NCI-H2171 (cell line): ENCODE measurements at places on chromosomes 1 and 21.

DNA sequence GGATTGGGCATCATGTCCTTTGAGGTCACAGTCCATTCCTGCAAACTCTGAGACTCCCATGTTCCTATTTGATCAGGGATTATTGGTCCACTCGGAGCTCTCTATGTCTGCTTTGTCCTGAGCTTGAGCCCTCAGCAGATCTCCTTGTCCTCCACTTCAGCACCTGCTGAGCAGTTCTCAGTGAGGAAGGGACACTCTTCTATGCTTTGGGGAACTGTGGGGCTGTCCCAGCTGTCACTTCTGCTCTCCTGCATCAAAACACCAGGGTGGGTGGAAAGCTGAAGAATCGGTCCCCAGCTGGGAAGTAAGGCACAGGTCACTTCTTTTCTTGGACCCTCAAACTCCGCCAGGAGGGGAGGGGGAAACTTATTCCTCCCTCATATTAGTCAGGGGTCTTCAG is 99.5 kb downstream of the PCP4 start:
- DNase-seq = no peak

DNA sequence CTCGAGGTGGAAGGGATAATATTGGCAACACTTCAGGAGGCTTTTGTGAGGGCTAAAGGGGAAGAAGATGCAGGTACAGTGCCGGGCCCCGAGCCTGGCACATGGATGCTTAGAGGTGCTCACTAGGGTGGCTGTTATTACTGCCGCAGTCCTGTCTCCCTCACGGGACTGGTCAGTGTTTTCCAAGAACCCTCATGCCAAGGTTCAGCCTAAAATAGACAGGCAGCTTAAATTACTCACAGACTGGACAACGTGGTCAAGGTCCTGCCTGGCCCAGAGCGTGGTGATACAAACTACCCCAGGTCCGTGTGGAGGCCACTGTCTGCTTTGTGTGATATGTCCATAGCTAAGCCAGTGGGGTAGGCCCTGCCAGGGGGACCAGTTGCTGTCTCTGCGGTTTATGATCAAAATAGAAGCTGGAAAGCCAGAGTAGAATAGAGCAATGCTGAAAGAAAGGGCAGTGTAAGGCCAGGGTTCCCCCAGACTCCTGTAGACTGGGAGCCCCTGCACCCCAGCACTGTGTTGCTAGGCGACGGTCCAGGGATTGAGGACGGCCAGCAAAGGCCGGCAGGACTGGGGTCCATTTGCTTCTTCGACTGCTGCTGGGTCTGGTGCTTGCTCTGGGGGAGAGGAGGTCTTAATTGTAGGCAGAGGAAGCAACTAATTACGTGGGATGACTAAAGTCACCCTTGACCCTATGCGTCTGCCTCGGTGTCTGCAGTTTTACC is 36.1 kb downstream of the ELAPOR1 start:
- no peak for DNase-seq

- DNase-seq = no peak
These were observed 34.2 kb upstream of the GJA5 start for GRCh38 chr1:147794570-147794969.

GRCh38 chr1:30872033-30872947 is 36.3 kb downstream of the SDC3 start:
- no peak for DNase-seq

GRCh38 chr1:87042111-87042811 is 127.8 kb downstream of the HS2ST1 start:
- no peak for DNase-seq

- no peak for DNase-seq
These were observed 58.3 kb upstream of the ACTRT2 start for GRCh38 chr1:2962946-2963345.

DNA sequence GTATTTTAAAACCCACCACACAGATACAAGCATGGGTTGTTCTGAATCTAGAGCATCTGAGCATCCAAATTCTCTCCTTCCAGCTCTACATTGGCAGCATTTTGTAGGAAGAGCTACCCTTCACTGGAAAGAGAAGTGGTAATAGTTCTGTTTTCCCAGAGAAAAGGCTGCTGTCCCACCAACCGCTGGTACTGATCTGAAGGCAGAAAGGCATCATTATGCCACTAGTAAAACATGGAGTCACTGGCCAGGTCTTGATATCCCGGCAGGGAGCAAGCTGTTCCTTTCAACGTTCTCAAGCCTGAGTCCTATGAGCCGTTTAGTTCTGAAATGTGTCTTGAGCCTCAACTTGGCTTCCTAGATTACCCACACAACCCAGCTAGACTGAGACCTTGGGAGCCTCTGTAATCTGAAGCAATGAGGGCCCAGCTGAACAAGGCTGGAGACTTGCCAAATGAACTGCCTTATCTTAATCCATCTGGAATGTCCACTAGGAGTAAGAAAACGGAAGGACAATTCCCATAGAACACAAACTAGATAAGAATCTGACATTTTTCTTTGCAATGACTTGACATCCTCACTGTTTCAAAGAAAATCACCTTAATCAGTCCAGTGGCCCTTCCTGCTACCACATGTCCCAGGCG is 116.8 kb downstream of the KCNH1 start:
- no peak for DNase-seq

- no peak for DNase-seq
These were observed 251.6 kb upstream of the SGIP1 start for GRCh38 chr1:66282343-66282852.

GRCh38 chr21:31161157-31161556 is 122.9 kb upstream of the KRTAP19-8 start:
- no peak for DNase-seq

GRCh38 chr21:46393451-46393940 is 65.2 kb upstream of the DIP2A start:
- no peak for DNase-seq

- DNase-seq = no peak
These were observed 32.9 kb downstream of the VWA5B1 start for GRCh38 chr1:20323613-20323920.

DNA sequence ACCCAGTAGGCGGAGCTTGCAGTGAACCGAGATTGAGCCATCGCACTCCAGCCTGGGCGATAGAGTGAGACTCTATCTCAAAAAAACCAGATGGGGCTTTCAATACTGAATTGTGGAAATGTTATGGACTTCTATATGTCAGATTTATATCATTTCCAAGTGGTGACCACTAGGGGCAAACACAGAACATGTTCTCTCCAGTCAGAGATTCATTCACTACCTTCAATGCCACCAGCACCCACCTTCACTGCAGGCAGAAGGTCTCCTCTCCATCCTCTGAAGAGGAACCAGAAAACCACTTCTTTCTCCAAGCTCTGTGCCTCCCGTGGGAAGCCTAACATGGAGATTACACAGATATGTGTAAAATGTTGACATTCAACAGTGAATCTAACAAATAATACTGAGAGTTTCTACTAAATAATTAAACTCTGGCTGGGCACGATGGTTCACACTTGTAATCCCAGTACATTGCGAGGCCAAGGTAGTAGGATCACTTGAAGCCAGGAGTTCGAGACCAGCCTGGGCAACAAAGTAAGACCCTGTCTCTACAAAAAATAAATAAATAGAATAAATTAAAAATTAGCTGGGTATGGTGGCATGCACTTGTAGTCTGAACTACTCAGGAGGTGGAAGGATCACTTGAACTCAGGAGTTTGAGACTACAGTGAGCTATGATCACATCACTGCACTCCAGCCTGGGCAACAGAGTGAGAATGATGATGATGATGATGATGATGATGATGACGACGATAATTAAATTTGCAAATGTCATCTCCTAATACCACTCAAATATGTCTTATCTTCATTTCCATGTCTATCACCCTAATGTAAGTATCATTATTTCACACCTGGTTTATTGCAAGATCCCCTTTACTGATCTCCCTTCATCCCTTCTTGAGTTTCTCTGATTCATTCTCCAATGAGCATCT is 151.1 kb downstream of the ZNF281 start:
- DNase-seq = no peak

DNA sequence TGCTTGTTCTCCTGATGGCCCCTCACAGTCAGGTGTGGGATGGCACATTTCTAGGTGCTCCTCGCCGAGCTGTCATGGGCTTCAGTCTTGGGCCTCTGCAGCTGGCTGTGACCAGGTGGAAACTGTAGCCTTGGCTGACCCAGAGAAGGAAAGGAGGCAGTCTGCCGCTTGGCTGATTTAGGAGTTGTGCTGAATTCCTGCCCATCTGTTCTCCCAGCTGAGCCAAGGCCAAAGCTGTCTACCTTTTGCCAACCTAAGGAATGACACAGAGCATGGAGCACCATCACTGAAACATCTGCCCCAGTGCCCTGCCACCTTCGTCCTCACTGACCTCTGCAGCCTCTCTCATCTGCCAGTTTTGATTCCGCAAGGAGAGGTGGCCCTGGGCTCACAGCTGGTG is 27.9 kb downstream of the UTP25 start:
- DNase-seq = peak; percentile 70

DNA sequence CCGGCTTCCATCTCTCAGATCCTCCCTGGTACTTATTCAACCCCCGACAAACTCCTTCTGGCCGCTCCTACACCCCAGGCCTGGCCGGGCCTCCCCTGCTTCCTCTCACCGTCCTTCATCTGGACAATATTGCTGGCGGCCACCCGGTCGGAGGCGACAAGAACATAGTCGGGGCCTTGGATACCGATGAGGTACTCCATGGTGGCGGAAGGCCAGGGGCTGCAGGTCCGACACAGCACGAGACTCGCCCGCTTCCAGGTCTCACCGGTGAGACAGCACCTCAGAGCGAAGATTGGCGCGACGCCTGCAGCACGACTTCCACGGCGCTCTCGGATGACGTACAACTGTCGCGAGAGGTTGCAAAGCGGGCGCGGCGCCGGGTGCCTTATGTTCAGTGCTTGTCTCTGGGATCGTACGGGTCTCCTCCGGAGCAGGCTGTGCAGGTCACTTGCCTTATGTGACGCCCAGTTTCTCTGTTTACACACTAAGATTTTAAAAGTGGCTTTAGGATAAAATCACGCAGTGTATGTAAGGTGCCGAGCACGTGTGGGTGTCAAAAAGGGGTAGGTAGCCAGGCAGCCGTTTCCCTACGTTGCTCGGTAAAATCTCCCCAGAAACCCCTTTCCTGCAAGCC is at the start of gene PSMB2:
PSMB2 (minus strand) TSS at position 294 of the 634 bp plus-strand sequence; CDS start at position 200, 94 bp downstream.
- peak; percentile 97 for DNase-seq

GRCh38 chr21:44376606-44377005 is 23.2 kb downstream of the TRPM2 start:
- no peak for DNase-seq

DNA sequence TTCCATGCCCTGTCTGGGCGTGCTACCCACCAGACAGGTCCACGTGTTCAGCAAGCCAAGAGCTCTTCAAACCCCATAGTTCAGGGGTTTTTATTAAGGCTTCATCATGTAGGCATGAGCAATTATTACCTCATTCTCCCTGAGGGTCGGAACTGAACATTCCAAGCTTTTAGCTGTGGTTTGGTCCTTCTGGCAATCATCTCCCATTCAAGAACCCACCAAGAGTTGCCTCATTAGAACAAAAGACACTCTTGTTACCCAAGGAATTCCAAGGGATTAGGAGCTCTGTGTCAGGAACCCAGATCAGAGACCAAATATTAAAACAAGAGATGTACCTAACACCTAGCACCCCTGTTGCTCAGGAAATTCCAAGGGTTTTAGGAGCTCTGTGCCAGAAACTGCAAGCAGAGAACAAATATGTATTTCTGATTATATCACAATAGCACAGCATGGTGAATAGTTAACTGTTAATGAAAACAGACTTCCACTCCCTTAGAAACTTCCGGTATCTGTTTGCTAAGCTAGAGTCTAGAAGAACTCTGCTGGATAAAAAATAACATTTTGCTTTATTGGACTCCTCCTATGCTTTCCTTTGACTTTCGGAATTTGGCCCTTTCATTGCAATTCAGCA is 201.2 kb upstream of the L1TD1 start:
- DNase-seq = no peak

DNA sequence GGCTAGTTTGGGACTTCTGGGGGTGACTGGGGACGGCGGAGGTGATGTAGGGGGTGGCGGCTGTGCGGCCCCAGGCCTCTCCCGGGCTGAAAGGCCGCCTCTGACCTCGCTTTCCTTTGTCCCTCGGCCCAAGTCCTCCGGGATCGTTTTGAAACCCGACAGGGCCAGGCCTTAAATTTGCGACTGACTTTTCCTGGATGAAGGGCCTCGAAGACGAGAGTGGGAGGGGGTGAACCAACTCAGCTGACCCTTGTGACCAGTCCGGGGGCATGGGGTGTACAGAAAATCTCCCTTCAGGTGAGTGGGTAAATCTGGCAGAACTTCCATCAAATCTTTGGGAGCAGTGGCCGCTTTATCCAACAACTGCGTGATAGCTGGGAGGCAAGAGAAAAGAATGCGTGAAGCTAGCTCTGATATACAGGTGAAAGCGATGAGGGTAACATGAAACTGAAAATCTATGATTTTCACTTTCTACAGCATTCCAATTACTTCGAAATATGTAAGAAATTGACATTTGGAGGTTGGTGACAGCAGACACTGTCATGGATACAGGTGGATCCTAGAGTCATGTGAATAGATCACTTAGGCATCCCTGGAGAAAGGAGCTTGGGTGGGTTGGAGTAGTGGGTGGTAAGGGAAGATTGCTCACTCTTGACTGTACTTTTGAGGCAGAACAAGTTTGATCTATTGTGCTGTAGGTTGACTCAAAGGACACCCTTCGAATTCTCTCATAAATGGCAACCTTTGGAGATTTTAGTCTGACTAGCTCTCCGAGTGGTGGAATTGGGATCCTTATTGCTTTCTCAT is 885 bp downstream of the AHCYL1 start:
- DNase-seq = no peak

DNA sequence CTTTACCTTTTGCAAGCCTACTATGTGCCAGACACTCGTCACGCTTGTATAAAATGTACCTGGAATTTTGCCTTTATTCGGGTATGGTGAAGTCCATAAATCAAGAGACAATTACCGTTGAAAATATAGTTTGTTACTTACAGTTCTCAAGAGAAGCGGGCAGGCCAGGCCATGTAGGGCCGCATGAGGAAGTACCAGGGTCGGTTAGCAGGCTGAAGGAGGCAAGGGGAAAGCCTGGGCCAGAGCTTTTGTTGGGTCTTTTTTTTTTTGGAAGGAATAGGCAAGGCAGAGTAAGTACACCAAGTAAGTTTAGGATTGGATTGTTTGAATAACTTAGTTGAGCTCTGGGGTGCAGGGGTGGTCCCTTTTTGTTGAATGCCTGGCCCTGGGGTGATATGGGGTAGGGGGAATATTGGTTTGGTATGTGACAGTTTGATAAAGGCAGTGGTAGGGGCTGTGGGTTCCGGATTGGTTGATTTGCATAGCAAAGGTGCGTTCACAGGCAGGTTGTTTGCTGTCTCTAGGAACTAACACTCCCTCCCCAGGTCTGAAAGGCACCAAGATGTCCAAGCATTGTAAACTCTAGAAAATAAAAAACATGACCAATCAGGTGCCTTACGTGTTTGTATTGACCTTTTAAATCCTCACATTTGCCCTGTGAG is 80.7 kb downstream of the KAZN start:
- DNase-seq = no peak
